ENCODE measurements at places on chromosomes 3 and 15.

DNA sequence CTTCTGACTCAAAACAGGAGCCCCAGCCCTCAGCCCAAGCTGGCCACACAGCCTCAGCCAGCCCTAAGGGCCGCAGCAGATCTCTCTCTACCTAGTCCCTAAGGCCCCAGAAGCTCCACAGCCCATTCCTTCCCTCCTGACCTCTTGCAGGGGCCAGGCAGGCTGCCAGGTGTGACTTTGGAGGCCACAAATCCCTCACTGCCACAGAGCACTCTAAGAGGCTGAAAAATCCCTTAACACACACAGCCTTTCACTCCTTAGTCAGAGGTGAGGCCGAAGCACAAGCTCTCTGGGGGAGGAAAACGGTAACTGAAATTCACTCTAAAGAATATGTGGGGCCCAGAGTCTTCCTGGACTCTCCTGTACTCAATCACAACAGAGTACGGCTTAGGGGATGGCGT, 23.3 kb downstream of the LRRC2 start:
- no peak for DNase-seq

DNA sequence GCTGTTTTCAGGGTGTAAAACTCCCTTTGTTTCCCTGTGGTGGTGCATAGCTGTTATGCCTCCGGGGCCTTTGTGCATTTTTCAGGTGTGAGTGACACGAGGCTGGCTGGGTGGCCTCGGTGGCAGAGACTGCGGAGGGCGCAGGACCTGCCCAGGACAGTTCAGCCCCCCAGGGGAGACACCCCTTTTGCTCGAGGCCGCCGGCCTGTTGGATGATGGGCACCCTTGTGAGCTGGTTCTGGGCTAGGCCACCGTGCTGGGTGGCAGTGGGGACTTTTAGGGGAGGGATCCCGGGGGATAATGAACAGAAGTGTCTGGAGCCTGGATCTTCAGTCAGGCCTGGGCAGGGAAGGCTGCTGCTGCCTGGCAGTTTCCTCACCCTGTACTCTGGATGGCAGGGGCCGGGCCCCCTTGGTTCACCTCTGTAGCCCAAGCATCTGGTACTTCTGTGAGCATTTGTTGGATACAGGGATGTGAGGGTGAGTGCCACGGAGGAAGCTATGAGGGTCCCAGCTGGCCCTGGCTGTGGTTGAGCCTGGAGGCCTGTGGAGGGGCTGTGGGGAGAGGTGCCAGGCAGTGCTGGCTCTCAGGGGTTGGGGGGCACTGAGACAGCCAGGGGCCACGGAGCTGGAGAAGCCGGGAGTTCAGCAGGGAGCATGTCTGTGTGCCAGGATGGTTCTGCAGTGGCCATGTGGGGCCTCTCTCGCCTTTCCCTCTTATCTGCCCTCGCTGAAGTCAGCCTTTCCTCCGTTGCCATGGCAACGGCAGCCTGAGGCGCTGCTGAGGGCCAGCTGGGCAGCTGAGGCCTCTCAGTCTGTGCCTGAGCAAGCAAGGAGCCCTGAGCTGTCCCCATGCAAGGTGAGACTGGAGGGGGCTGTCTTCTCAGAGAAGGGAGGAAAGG, 49.0 kb downstream of the KY start:
- no peak for DNase-seq

- DNase-seq: no peak
Measured at GRCh38 chr3:15216501-15216900, 10.5 kb downstream of the CAPN7 start.

GRCh38 chr3:143167969-143168854, 48.6 kb downstream of the CHST2 start:
- no peak for DNase-seq

- DNase-seq: no peak
Measured at GRCh38 chr15:39959411-39959810, 25.5 kb downstream of the EIF2AK4 start.

DNA sequence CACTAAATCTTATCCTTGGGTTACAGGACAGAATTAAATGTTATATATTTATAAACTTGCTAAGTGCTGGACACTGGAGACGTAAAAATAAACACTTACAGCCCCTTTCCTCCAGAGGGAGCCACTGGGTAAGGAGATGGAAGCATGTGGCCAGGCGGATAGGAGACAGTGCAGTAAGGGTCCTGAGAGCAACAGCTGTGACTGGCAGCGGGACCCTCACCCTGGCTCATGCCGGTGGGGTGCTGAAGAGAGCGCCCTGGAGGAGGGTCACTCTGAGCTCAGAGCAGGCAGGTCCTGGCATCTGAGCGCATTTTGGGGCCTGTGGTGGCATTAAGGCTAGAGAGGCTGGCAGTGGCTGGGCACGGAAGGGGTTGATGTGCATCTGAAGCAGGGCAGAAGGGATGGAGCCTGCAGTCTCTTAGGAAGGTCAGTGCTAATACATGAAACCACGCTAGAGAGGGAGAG, 16.0 kb downstream of the SEC61A1 start:
- no peak for DNase-seq

DNA sequence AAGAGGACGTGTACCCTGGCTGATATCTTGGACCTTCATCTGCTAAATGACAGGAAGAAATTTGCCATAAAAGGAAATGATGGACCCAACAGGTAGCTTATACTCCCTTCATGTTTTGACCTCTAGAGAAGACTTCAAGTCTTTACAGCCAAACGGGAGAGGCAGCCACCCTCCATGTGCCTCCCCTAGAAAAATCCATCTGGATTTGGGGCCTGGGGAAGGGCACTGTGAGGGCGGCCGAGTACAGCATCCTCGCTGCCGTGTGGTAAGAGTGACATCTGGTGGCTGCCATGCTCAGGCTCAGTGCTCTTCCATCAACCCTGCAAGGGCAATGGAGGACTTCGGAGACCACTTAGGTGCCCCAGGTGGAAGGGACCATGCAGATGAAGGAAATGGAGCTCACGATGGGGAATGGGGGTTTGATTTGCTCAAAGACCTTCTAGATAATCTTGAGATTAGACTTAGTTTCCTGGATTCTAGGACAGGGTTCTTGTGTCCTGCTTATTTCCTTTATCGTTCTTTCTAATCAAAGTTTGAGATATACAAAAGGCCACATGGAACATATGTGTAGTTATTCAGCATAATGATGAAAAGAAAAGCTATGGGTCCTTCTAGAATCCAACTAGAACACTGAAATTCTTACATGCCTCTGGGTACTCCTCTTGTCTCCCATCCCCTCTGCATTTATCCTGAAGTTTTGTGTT, 44.4 kb downstream of the AQP9 start:
- peak; percentile 20 for DNase-seq

DNA sequence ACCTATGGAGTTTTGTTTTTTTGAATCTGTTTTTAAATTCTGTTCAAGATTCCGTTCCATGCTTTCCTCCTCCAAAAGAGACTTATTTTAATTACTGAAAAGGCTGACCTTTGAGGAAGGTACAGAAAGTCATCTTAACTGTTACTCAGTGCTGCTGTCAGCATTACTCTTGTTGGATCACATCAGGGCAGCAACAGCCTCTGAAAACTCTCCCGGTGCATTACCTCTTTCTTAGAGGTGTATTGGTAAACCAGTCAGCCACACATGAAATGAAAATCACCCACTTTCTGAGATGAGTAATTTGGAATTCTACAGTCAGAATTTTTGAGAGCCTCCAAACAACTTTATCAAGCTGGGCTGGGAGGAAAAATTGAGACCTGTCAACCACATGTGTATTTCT, 88.5 kb upstream of the LIMD1 start:
- no peak for DNase-seq

DNA sequence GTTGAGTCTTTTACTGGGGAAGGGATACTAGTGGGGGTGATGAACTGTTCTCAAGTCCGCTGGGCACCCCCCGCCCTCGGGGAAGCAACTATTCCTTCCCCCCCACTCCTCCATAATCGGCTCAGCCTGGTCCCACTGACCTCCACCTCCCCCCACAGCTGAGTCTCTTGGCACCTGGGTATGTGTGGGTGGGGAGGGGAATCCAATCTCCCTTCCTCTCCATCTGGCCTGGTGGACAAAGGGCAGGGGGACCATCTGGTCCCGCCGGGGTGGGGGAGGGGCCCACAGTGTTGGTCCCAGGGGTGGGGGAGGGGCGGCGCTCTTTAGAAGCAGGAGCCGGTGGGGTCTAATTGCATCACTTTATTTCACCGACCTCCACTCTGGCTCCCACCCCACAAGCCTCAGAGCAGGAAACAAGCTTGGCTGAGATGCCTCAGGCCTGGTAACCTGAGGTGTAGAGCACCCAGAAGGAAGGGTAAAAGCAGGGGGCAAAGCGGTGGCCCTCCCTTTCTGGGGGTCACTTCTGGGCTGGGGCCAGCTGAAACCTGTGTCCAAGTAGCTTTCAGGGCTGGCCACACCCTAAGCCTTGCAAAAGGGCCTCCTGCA, 1.0 kb upstream of the PCBP4 start:
- no peak for DNase-seq

DNA sequence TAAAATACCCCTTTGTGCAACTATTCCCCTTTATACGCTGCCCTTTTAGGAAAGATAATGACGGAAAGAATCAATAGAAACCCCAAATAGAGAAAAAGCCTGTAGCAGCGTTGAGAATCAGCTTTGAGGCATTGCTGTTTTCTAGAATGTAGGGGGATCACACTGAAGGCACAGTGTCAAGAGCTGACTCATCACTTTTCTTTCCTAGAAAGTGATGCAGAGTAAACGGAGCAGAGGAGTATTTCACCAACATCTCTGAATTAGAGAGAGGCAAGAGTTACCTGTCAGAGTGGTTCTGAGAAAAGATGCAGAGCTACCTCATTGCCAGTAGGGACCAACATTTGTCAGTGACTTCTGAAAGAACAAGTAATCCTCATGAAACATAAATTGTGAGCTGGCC, 269.8 kb upstream of the TMC3 start:
- DNase-seq: no peak

DNA sequence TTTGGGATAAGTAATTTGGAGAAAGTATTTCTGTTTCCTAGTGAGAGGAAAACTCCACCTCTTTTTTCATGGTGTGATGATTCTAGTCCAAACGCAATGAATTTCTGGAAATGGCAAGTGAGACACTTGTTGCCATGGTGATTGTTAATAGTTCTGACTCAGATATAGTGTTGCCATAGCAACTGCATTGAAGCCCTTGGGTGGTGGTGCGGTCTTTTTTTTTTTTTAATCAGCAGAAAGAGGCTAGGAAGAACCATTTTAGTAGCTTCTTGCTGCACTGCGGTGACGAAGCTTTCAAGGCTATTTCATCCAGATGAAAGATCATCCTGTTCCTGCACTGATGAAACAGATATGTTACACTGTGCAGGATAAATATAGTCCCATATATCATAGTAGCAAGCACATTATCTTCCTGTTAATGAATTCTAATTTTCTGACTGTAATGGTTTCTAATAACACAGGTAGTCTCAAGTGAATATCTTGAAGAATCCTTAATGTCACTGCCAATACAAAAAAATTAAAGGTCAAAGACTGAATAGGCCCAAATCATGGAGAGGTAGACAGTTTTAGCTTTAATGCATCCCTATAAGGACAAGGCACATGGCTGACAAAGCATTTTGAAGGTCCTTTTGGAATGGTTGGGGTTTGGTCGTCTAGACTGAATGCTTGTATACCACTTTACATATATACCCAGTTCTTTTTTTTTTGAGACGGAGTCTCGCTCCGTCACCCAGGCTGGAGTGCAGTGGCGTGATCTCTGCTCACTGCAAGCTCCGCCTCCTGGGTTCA, 125.1 kb upstream of the ZBTB20 start:
- DNase-seq: no peak

GRCh38 chr3:148962513-148962912, 28.8 kb upstream of the GYG1 start:
- no peak for DNase-seq

DNA sequence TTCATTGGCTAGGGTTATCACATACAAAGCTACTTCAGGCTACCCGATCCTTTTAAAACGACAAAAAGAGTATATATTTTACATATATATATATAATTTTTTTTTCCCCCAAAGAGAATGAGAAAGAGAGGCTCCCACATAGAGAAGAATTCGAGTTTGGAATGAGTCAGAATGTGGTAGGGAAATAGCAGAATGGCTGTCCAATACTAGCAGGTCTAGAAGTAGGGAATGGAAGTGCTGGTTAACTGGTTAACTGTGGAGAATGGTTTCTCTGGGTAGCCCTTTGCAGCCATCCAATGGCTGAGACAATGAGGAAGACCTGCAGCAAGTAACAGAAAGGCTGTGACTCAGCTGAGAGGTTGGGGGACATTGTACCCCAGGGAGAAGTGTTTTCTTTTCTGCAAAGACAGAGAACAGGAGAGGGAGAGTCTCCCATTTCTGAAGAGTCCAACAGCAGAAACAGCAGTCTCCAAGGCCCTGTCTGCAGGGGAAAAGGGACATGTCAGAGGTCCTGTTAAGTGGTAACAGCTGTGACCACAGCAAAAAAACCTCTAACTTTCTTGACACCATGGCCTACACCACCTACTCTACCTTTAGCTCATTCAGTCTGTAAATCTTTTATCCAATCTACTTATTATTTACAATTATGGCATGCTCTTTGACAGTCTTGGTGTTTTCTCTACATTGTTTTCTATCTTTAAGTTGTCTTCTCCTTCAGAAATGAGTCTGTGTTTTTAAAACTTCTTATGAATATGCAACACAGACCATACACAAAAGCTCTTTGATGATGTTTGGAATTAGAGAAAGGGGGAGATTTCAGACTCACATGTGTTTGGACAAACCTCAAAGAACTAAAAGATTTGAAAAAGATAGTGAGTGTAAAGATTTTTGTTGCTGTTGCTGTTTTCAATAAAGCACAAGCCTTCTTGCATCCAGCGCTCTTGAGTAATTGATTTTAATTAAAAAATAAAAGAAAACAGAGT, 116.1 kb upstream of the SLC7A14 start:
- no peak for DNase-seq

DNA sequence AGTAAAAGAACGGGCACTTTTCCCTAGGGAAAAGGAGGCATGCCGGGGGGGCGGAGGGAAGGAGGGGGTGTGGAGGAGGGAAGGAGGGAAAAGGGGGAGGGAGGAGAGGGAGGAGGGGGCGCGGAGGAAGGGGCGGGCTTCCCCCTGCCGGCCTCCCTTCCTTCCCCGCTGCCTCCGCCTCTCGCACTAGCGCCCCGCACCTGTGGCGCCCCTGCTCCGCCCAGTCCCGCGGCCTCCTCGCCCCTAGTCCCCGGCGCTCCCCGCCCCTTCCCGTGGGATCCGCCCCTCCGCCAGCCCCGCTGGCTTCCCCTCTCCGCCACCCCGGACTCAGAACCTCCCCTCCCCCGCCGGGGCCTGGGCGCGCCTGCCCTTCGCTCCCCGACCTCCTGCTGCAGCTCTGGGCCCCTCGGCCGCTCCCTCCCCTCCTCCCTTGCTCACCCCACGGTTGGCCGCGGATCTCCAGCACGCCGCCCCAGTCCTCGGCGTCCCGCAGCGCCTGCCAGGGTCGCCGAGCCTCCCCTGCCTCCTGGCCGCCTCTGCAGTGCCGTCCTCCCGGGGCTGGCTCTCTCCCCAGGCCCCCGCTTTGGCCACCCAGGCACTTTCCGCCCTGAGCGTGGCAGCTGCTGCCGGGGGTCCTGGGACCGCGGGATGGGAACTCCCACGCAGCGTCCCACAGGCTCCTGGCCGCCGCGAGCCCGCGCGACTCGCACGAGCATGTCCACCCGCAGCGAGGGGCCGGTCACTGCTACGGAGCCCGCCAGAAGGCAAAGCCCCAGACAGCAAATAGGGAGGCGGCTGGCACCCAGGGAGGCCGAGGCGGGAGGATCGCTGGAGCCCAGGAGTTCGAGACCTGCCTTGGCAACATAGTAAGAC, 147.4 kb downstream of the TJP1 start:
- no peak for DNase-seq

All from stimulated activated CD4-positive, alpha-beta T cell treated with anti-CD3 and anti-CD28 coated beads, Interleukin-12 subunit alpha, Interleukin-12 subunit beta, amount 100 ng/mL, for 4 hours (primary cell).